ENCODE measurements at places on chromosomes 4 and X. TPM values are rescaled to one million over a fixed set of nuclear protein-coding genes. Genes with fewer than 3 reads are reported as not detected.

DNA sequence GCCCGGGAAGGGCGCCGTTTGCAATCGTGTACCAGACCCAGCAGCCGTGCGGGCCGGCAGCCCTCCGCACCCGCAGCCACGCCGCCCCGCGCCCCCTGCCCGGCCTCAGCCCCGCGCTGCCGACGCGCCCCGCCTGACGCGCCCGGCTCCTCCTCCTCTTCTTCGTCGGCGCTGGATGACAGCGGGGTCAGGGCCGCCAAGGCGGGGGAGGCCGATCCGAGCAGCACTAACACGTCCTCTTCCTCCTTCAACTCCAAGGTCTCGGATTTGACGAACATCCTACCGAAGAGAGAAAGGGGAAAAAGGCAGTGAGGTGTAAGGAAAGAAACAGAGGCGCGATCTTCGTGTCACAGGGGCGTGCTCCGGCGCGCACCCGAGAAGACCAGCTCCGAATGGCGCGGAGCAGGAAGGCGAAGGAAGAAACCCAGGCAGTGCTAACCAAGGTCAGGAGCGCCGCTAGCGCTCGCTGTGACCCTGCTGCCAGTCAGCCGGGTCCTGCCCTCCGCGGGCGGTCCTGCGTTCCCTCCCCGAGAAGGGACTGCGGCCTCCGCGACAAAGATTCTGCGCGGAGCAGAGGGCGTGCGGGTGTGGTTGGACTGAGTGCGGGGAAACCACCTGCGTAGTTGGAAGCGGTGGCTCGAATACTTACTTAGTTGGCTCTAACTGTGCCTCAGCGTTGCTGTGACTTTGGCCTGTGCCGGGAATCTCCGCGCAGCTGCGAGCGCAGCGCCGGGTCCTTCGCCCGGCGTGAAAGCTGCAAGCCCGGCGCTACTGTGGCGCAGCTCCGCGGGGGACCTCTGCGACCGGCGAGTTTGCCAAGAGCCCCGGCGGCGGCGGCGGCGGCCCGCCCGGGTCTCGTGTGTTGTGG is 548 bp downstream of the NEUROG2 start:
- peak; percentile 55 for DNase-seq

DNA sequence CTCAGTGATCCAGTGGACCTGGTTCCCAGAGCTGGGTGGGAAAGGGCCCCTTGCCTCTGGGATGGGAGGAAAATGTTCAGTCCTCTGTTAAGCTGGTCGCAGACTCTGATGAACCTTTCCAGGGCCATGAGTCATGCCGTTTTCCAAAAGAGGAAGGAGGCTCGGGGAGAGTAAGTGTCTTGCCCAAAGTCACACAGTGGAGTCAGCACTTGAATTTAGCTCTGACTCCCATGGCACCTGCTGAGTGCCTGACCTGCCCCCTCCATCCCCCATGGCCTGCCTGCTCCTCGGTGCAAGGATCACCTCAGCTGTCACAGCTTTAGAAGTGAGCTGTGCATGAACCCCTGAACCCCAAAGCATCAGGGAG is 14.0 kb upstream of the KIAA0232 start:
- DNase-seq = no peak

DNA sequence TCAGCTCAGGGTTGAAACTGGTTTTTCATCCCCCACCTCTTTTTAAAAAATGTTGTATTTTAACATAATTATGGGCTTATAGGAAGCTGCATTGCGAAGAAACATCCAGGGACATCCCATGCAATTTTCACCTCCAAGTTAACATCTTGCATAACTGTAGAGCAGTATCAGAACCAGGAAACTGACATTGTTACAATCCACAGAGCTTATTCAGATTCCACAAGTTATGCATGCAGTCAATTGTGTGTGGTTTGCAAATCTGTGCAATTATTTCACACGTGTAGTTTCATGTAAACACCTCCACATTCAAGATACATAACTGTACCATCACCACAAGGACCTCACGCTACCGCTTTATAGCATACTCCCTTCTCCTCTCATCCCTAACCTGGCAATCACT is 97.5 kb upstream of the GATB start:
- no peak for DNase-seq

DNA sequence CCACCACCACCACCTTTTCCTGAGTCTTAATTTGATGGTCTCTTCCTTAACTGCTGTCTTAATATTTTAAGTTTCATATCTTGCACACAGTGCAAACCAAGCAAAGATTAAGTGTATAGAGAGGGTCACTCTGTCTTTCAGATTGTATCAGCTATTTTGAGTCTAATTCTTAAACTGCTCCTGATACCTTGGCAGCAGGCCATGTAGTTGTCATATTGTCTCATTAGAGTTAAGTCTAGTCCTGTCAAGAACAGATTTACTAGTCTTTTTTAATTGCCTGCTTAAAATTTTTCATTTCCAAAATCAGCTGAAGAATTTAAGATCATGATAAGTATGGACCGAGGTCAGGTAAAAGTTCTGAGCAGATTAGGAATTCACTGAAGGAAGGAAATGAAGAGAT is 51.5 kb downstream of the FHIP1A start:
- DNase-seq = no peak

- no peak for DNase-seq
These were observed 23.2 kb downstream of the PSMD10 start for GRCh38 chrX:108068121-108068520.

GRCh38 chr4:65738134-65738533 is 67.8 kb upstream of the EPHA5 start:
- DNase-seq = no peak

DNA sequence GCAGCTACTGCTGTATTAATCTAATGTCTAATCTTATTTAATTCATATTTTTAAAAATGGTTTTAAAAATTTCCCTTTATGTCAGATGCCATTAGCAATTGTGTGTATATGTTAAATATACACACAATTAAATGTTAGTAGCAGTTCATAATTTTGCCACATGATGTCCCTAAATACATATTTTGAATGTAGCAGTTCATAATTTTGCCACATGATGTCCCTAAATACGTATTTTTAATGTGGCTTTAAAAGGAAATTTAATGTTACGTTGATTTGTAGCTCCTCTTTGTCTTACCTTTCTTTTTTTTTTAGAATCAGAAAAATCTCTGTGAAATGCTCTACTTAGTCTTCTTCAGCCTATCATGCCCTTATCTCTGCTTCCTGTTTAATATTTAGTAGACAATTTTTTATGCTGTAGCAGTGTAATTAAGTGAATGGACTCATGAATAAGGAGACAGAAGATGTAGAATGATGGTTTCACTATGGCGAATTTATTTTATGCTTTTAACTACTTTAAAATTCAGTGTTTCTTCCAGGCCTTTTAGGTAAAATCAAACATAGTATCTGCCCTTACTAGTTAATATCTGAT is 26.1 kb downstream of the RBM46 start:
- DNase-seq = no peak

Gene VEGFD
- total RNA-seq = 0.93 TPM

DNA sequence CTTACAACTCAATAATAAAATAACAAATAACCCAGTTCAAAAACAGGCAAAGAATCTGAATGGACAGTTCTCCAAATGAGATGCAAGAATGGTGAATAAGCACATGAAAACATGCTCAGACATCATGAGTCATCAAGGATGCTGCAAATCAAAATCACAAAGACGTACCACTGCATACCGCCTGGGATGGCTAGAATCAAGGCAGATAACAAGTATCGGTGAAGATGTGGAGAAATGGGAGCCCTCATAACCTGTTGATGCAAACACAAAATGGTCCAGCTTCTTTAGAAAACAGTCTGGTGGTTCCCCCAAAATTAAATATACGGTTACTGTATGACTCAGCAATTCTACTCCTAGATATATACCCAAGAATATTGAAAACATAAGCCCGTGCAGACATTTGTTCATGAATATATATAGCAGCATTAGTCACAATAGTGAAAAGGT is 32.5 kb downstream of the AKAP4 start:
- no peak for DNase-seq

DNA sequence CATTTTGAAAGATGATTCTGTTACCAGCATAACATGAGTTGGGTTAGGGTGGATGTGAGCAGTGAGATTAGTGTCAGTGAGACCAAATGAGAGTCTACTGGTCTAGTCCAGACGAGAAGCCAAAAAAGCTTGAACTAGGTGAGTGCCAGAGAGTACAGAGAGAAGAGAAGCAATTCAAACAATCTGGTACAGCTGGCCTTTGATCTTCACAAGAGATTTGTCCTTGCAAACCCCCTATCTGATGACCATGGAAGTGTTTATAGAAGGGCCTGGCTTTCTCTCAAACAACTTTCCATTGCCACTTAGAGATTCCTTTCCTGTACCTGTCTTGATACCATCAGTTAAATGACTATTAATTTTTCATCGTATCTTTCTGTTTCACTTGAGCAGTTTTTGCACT is 128.5 kb downstream of the PPA2 start:
- no peak for DNase-seq

- DNase-seq = no peak
These were observed 110.0 kb upstream of the IGFBP7 start for GRCh38 chr4:57220172-57220571.

- no peak for DNase-seq
These were observed 22.1 kb upstream of the SCOC start for GRCh38 chr4:140351093-140352075.

Gene CXCL6
- total RNA-seq = 0.29 TPM

GRCh38 chrX:41718481-41719235 is 5.3 kb upstream of the GPR82 start:
- no peak for DNase-seq

Gene RNF150
- total RNA-seq = 32.8 TPM

GRCh38 chrX:145844886-145845285 is 27.3 kb downstream of the SLITRK2 start:
- DNase-seq = no peak

- no peak for DNase-seq
These were observed 4.3 kb downstream of the ZXDB start for GRCh38 chrX:57596109-57596508.

Gene COX7B2
- total RNA-seq = not detected

DNA sequence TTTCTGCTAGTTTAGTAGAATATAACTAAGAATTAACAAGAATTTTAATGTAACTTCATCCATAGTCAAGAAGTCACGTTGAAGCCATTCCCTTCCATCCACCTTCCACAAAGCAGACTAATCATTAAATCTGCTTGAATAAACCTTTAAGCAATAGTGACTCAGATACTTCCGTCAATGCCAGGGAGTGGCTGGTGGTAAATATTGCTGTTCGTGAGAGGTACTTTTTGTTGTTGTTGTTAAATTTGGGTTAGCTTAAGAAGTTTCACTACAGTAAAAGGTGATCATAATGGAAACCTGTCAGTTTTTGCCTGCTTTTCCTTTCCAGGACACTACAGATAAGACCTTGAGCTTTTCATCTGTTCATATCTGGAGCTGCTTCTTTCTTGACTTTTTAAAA is 316.3 kb downstream of the TMA16 start:
- DNase-seq = no peak

Gene STPG2
- not detected for total RNA-seq

Gene KLHL13
- 5.7 TPM for total RNA-seq

DNA sequence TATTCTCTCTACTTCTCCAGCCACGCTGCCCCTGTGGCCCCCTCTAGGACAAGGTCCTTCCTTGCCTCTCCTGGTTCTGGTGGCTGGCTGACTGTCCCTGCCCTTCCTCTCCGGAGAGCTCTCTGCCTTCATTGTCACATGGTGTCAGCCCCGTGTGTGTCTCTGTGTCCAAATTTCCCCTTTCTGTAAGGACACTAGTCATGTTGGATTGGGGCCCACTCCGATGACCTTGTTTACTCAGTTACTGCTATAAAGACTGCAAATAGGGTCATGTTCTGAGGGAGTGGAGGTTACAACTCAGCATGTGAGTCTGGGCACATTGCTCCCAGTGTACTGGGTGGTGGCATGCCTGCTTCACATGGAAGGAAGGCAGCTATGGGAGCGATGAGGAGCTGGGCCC is 129.5 kb upstream of the PSAPL1 start:
- no peak for DNase-seq

Gene CLIC2
- 21.7 TPM for total RNA-seq

Gene IL21
- total RNA-seq = not detected

- peak; percentile 86 for DNase-seq
These were observed 556 bp downstream of the ATP5ME start for GRCh38 chr4:673349-674091.

Gene TENM3
- 4.5 TPM for total RNA-seq

- DNase-seq = no peak
These were observed 138.4 kb upstream of the HHIP start for GRCh38 chr4:144507311-144508101.

Gene USP26
- total RNA-seq = not detected

DNA sequence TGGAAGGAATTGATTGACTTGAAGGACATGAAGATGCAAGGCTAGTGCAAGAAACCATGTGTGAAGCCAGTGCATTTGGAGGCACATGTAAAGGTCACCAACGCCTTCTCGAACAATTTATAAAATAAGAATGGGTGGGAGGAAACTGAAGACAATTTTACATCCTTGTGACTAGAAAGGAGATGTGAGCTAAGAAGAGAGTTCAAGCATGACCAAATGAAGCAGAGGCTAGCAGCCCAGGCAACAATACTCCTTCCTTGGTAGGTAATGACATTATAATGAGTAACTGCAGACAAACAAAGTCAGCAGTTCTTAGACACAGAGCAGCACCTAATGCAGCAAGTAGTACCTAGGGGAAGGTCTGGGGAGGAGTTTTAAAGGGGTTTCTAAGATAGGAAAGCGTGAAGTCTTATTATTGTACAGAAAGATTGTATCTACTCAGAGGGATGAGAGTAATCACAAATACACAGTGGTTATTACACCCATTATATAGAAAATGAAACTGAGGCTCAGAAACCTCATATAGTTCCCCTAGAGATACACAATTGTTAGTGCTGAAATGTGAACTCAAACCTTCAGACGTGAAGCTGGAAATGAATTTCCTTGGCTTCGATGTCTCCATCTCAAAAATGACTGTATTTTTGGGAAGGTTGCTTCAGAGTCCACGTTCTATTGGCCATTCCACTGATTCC is 56.1 kb downstream of the ATXN3L start:
- DNase-seq = no peak

DNA sequence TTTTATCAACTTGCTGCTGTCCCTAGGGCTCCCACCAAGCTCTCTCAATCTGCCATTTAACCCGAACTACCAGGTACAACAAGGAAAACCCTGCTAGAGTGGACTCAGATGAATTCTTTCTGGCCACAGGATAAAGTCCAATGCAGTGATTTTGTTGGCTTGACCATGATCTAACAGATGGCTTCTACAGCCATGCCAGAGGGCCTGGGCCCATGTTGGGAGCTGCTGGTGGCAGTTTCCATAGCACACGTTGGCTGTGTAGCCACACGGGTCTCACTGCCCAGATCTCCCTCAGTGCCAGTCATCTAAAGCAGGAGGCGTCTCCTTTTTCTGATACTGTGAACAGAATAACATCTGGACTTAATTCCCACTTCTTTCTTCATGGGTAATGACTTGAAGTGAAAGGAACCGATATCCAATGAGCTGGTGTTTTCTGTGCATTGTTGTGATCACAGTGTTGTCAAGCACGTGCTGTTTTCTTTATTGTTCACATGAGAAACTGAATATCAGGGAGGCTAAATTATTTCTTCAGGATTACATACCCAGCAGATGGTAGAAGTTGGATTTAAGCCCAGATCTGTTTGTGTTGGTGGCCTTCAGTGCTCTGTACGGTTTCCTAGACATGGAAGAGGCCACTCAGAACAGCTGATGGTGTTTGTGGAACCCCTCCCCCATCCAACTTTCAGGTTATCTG is 85.2 kb upstream of the CLCN4 start:
- DNase-seq = no peak
